NCI-H1436 treated with DMSO at 0.1 percent for 48 hours (cell line): ENCODE measurements at places on chromosomes 11 and 22.

- DNase-seq, result no peak
Observed at GRCh38 chr11:118485273-118485672, 42.0 kb upstream of the TTC36 start.

DNA sequence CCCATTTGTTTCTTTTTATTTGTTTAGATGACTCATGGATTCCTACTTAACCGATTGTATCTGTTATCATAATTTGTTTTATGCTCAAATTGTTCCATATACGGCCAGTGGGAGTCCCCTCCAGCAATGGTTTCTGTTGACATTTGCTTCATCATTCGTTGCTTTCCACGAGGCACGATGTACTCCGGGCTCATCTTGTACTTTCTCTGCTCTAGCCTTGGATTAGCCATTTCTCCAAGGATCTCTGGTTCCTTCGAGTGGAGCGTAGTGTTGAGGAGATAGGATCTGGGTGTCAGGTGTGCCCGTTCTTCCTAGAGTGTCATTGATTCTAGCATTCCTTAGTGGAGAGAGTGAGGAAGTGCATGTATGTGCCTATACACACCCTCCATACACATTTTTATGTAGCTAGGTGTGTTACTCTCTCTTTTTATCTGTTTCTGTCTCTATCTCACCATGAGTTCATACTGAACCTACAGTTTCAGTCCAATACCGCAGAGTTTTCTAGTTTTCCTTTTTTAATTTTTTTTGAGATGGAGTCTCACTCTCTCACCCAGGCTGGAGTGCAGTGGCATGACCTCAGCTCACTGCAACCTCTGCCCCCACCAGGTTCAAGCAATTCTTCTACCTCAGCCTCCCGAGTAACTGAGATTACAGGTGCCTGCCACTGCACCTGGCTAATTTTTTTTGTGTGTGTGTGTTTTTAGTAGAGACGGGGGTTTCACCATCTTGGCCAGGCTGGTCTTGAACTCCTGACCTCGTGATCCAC is 31.4 kb downstream of the TECTA start:
- DNase-seq, result no peak

GRCh38 chr11:690738-691633 is 4.0 kb downstream of the DEAF1 start:
- no peak for DNase-seq

DNA sequence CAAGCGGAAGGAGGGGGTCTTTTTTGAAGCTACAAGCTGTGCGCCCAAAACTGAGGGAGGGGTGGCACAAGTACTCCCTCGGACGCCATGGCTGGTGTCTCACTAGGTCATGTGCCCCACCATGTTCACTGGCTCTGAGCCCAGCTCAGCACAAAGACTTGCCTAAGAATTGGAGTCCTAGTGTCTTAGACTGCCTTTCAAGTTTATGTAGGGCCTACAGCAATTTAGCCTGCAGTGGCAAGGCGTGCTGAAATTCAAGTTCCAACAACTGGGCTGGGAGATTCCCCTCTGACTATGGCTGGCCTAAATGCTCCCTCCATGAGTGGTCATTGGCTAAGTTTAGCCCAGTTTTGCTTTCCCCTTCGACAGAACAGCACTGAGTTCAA is 27.3 kb downstream of the FCHSD2 start:
- DNase-seq, result no peak

GRCh38 chr22:18121506-18121905 is 10.9 kb downstream of the TUBA8 start:
- no peak for DNase-seq

GRCh38 chr22:29226351-29226981 is 20.8 kb downstream of the EMID1 start:
- no peak for DNase-seq

- no peak for DNase-seq
Observed at GRCh38 chr22:38973289-38974169, 8.6 kb upstream of the APOBEC3B start.

DNA sequence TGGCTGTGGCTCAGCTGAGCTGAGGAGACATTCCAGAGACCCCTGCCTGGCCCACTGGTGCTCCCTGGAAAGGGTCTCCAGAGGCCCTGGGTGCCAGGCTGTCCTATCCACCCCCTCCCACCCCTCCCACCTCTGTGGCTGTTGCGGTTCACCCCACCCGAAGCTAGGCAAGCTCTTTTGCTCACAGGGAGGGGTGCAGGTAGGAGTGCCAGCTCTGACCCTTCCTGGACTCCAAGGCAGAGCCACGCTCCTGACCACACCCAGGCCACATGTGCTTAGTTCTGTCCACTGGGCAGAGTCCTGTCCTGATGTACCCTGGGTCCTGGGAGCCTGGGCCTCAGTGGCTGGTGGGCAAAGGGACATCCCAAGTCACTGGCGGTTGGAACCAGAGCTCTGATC is 16.4 kb downstream of the IL17REL start:
- no peak for DNase-seq

GRCh38 chr11:132257871-132258270 is 887.5 kb downstream of the NTM start:
- no peak for DNase-seq

DNA sequence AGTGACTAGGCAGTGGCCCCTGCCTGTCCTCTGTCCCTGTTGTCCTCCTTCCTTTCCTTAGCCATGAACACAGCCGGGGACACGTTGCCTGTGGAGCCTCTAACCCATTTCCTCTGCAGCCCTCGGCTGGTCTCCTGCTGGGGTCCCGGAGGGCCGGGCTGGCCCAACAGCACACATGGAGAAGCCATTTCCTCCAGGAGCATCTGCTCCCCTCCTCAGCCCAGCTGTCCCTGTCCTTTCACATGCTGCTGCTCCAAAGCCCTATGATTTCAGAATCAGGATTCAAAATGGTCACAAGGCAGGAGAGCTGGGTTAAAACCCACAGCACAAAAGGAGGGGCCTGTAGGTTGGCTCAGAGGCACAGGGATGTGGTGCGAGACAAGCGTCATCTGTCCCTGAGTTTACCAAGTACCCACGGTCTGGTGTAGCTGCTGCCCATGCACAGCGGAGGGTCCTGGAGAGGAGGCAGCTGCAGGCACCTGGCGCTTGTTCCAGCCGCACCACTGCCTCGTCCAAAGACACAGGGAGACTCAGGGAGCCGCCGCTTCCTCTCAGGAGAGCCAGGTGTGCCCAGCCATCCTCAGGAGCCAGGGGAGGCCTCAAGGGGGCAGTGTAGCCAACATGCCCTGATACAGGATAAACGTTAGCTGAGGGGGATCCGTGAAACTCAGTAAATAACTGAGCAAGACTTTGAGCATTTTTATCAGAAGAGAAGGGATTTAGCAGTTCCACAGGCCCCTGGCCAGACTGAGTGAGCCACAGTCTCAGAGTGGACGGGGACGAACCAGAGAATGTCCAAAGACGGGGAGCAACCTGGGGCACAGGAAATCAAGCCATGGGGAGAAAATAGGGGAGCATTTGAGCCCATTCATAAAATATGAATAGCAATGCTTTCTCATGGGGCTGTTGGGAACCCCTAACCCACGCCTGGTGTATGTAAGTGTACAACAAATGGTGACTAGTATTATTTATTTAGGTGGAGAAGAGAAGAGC is 3.9 kb upstream of the VSIG10L2 start:
- no peak for DNase-seq

GRCh38 chr11:44306918-44307244 is 3.1 kb downstream of the ALX4 start:
- DNase-seq, result no peak

- no peak for DNase-seq
Observed at GRCh38 chr22:23501708-23502107, 78.4 kb downstream of the IGLL1 start.

DNA sequence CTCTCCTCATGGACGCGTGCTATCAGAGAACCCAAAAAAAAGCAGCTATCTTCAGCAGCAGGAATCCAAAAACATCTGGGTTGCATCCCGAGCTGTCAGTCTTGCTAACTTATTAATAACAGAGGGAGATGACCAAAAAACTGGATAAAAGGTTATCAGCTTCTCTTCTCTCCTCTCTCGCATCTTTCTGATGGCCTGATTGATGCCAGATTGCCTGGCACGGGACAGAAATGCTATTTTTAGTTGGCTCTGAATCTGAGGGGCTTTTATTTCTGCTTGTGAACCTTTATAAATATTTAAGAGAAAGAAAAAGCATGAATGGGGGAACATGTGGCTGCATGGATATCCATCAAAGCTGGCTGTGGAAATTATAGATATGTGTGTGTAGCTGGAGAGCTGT is 230.3 kb downstream of the ETS1 start:
- no peak for DNase-seq

DNA sequence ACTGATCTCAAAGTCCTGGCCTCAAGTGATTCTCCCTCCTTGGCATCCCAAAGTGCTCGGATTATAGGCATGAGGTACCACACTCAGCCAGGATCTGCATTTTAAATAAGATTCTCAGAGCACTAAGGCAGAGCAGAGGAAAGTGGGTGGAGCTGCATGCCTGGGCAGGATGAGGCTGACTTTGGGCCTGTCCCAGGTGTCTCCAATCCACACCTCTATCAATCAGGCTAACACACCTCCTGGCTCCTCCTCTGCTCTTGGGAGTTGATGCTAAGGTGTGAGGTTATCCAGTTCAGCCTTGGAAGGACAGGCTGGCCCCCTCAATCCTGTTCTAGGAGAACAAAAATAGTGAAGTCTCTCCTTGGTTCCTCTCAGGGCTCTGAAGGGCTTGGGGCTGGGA is 30.2 kb upstream of the P2RY2 start:
- DNase-seq, result no peak

DNA sequence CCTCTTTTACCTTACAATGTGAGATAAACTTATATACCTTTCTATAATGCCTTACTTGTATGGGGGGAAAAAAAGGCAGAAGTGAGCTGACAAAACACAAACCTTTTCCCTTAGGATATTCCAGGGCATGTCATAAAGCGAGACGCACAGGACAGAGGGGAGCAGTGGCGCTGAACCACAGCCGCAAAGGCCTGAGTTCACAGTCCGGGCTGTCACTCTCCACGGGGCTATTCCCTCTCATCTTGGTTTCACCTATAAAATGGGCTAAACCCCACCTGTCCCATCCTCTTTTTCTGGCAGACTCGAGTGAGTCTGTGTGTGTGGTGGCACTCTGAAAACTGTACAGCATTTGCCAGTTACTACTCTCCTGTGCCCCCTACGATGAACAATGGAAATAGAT is 14.4 kb upstream of the FXYD2 start:
- no peak for DNase-seq

DNA sequence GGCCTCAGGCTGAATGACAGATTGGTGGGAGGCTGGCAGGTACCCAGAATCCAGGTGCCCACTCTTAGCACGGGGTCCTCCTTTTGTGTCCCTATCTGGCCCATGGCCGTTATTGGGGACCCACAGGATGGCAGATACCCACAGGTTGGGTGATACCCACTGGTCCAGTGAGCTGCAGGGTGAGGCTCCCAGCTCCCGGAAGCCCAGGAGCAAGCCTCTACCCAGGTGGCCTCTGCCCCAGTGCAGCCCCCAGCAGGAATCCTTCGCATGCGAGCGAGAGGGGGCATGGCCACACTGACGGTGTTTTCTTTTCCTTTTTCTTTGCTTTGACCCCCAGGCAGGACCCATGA is 116.1 kb downstream of the PHF21B start:
- DNase-seq, result no peak

DNA sequence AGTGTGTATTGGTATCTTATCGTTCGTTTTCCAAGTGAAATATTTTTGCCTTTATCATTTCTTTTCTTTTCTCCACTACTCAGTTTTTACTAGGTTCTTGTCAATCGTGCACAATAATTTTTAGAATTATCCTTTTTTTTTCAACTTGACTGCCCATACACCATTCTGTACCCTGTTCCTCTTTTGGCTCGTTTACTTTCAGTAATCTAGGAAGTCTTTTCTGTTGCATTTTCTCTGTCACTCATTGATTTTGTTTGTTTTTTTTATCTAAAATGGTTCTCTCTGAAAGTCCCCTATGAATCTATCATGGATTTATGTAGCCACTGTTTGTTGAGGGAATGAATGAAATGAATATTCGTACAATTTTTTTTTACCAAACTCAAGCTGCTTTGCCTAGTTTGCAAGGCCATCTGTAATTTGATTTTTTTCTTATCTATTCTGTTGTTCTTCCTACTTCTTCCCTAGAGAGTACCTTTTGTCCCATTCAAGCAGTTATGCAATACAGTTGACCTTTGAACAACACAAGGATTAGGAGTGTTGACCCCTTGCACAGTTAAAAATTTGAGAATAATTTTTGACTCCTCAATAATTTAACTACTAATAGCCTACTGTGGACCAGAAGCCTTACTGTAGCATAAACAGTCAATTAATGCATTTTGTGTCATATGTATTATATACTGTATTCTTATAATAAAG is 166.3 kb downstream of the TMEM135 start:
- no peak for DNase-seq

GRCh38 chr11:1656061-1656441 is 26.5 kb downstream of the KRTAP5-5 start:
- DNase-seq, result no peak

- no peak for DNase-seq
Observed at GRCh38 chr11:1370186-1371025, 19.3 kb upstream of the BRSK2 start.

DNA sequence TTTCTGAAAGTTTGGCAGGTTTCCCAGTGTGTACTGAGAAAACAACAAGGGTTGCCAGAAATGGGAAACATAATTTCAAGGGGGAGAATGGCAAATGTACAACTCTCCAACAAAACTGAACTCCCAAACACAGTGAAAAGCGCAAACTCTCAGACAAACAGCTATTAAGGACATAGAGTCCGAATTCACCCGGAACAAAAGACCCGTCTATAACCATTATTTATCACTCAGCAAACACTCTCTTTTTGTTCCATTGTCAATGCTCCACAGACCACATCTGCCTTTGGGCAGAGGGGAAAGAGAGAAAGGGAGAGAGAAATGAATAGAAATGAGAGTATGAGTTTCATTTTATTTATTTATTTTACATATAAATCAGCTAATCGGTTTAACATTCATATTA is 21.7 kb downstream of the KIRREL3 start:
- DNase-seq, result peak; percentile 66

DNA sequence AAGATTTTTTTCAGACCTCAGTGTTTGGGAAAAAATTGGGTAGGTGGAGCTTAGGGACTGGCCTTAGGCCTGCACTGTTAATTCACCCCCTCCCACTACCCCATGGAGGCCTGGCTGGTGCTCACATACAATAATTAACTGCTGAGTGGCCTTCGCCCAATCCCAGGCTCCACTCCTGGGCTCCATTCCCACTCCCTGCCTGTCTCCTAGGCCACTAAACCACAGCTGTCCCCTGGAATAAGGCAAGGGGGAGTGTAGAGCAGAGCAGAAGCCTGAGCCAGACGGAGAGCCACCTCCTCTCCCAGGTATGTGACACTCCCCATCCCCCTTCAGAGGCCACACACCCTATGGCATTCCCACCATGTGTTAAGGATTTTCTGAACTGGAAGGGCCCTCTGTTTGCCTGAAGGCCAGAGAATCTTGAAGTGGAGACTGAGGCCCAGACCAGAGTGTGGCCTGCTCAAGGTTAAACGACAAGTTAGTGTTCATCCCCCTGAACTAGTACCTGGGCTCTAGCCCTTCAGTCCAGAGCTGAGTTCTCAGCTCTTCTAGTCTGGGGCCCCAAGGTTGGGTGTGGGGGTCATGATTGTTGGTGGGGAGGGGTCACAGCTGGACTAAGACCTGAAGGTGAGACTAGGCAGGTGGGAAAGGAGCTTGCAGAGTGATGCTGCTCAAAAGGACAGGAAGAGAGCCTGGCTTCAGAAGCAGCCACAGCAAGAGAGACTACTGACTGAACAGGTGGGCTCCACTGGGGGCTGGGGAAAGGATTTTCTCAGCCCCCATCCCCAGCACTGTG is 2.3 kb upstream of the FOLR1 start:
- DNase-seq, result no peak

- DNase-seq, result no peak
Observed at GRCh38 chr11:14539982-14540421, 19.8 kb upstream of the PSMA1 start.

- DNase-seq, result no peak
Observed at GRCh38 chr11:16030664-16031063, 325.7 kb downstream of the SOX6 start.

- DNase-seq, result no peak
Observed at GRCh38 chr11:134756811-134757540, 344.9 kb upstream of the B3GAT1 start.
